ENCODE measurements at places on chromosomes 3 and 15.

DNA sequence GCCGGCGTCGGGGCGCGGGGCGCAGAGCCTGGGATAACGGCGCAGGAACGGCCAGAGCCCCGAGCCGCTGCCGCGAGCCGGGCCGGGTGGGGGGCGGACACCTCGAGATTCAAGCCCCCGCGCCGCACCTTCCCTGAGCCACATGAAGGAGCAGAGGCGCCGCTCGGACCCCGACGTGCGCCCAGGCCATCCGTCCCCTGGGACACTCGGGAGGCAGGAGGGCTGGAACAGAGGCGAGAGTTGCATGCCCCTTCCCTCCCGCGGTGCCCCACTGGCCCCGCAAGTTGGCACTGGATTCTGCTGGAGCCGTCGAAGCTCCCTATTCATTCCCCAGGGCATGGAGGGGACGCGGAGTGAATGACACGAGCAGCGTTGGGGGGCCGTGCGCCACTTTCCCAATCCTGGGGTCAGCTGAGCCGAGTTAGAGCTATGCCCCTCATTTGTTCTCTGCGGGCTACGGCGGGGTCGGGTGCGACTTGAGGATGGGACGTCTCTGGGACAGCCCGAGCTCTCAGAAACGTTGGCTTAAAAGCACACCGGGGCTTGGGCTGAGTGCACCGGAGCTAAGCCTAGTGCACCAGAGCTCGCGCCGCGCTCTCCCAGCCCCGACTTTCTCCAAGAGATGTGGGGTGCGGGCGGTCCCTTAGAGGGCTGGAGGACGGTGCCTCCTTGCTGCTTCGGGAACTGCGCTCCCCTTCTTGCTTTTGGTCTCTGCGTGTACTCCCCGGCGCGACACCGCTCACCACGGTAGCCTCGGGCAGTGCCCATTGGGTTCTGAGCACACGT is 588 bp downstream of the SLC6A1 start:
- DNase-seq, result peak; percentile 19

DNA sequence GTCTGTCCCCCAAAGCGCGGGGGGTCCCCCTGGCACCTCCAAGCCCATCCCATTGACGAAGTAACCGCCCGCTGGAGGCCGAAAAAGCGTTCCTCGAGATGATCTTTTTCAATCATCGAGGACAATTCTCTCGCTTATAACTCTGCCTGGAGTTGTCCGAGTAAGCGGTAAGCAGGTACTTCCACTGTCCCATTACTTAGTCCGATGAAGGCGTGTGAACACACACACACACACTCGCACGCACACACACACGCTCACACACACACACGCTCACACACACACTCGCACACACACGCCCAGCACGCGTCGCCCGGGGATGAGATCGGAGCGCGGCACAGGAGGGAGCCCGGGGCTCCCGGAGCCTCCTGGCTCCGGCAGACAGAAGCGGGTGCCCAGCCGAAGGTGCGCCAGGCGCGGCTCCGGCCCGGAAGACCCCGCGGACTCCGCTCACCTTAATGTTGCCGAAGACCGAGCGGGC is 430 bp downstream of the SLCO2A1 start:
- peak; percentile 53 for DNase-seq

GRCh38 chr15:65208647-65209046 is 2.6 kb downstream of the CILP start:
- peak; percentile 87 for DNase-seq

- DNase-seq, result no peak
Measured at GRCh38 chr15:50883903-50884302, 24.6 kb upstream of the AP4E1 start.

DNA sequence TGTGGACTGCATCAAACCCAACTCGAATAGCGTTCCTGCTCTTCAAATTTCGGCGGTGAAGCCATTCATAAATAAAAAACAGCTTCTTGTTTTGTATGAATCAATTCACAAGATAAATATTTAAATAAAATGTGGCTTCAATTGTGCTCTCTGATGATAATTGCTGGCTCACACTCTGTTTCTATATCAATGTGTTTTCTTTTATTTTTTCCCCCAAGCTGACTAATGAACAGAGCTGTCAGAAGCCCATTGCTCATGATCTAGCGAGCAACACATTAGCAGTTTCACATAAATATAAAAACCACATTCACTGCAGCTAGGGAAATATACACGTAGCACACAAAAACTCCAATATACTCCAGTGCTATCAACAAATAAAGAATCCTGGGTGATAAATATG is 45.0 kb upstream of the FOXP1 start:
- no peak for DNase-seq

DNA sequence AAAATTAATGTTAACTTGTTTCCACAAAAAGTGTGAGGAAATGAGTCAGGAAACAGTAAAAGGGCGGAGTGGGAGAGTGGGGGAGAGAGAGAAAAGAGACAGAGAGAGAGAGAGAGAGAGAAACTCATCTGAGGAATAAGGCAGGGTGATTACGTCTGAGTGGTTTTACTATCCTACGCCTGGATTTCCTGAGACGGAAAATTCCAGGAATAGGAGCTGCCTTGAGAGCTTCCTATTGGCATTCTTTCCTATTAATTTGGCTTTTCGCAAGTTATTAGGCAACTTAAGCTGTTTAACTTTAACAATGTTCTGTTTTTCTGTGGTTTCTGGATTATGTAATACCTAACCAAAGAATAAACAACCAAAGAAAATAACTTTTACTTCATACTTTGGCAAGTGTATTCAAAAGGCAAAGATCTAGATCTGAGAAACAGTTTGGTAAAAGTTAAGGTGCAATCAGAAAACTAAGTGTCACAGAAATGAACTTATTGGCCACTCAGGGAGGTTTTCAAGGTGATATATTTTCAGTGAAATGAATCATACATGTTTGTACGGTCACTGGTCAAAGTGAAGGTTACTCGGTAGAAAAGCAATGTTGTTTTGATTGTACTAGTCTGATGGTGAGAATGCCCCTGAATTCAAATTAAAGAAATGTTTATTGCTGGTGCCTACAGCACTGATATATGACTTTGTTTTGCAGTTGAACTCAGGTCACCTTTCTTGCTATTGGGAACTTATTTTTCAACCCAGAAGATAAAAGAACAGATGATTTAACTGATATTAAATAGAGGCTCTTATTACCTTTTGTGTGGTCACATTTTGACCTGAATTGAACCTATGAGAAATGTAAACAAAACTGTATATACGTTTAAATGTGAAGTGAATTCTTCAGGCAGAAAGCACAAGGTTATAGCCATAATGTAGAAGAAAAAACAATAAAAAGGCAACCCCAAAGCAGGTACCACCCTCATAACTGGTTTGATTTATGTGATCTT is 39.9 kb upstream of the TNFSF10 start:
- no peak for DNase-seq

- DNase-seq, result peak; percentile 90
Measured at GRCh38 chr3:122993124-122993978, 34.2 kb downstream of the SEMA5B start.

- DNase-seq, result no peak
Measured at GRCh38 chr3:195151866-195152541, 119.0 kb downstream of the XXYLT1 start.
